Fibroblast of lung (primary cell): ENCODE measurements at places on chromosomes 6 and 20.

DNA sequence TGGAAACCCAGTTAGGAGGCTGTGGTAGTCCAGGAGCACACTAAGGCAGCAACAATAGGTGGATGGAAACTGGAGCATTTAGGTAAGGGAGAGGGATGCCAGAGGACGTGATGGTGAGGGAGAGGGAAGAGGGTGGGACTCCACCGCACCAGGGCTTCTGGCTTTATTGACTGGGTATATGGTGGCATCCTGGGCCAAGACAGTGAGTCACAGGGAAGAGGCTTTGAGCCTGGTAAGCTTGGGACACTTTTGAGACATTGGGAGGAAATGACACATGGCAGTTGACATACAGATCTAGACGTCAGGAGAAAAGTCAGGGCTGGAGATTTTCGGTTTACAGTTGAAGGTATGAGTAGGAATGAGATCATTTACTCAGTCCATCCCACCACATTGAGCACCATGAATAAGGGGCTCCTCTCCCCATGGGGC is 14.9 kb downstream of the NT5E start:
- DNase-seq, result peak; percentile 75
- H3K27me3 ChIP-seq, result no peaks in the 10 kb centered on the region
- H3K27ac ChIP-seq, result peak overlapping the region; percentile 99
- H3K4me3 ChIP-seq, result no peak overlapping the region

DNA sequence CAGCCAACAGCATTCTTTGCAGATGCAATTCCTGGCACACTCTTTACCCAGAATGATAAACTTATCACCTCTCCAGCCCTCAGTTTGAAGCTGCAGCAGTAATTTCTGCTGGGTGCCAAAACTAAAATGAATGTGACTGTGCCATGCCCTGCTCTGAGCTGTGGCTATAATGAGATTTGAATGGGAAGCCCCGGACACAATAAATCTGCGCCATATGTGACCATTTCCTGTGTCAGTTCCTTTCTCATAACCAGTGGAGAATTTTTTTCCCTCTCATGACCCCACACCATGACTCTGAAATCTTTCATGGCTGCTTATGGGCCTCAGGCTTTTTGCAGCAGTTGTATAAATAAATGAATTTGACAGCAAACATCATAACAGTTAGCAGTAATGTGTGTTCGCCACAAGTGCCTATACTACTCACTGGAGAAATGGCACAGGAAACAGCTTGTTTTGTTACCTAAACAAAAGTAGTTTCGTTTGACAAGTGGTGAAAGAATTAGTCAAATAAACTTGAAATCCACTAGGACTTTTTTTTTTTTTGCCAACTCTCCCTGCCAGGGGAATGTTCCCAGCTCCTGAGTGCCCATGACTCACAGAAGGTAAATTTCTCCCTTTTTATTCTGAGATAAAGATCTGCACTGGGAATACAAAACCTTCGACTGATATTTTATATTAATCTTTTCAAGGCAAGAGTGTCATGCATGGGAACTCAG is 408.4 kb downstream of the PKHD1 start:
- DNase-seq, result no peak
- no peak overlapping the region for H3K4me3 ChIP-seq
- H3K4me1 ChIP-seq, result no peaks in the 10 kb centered on the region

GRCh38 chr6:125300992-125301434 is 754 bp downstream of the HDDC2 start:
- H3K36me3 ChIP-seq, result peaks cover 8% of the 10 kb centered on the region
- peak overlapping the region; percentile 66 for H3K4me3 ChIP-seq
- peaks cover 6% of the 10 kb centered on the region for H3K4me1 ChIP-seq
- H3K27ac ChIP-seq, result peak overlapping the region; percentile 80
- no peaks in the 10 kb centered on the region for H3K27me3 ChIP-seq

DNA sequence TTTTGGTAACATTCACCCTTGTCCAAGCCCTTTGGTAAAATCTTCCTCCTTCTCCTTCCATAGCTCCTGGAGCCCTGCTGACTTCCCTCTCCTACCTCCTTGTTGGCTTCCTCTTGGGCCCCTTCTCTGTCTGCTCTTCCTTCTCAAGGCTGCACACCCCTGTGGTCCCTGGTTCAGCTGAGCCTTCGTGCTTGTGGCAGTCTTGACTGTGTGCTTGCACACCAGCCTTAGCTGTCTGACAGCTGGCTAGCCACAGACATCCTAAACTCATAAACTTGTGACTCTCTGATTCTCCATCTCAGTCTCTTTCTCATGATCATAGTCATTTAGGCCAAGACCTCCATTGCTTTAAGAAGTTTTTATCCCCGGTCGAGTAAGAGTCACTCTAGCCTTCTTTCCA is 37.1 kb downstream of the DHX35 start:
- no peak overlapping the region for H3K4me3 ChIP-seq
- H3K4me1 ChIP-seq, result no peaks in the 10 kb centered on the region
- DNase-seq, result no peak
- H3K27ac ChIP-seq, result no peak overlapping the region
- H3K36me3 ChIP-seq, result peaks cover 10% of the 10 kb centered on the region

GRCh38 chr6:157089258-157089657 is 234.1 kb downstream of the TMEM242 start:
- no peak overlapping the region for H3K4me3 ChIP-seq
- no peaks in the 10 kb centered on the region for H3K36me3 ChIP-seq
- peak overlapping the region; percentile 45 for H3K27ac ChIP-seq
- peak; percentile 52 for DNase-seq

DNA sequence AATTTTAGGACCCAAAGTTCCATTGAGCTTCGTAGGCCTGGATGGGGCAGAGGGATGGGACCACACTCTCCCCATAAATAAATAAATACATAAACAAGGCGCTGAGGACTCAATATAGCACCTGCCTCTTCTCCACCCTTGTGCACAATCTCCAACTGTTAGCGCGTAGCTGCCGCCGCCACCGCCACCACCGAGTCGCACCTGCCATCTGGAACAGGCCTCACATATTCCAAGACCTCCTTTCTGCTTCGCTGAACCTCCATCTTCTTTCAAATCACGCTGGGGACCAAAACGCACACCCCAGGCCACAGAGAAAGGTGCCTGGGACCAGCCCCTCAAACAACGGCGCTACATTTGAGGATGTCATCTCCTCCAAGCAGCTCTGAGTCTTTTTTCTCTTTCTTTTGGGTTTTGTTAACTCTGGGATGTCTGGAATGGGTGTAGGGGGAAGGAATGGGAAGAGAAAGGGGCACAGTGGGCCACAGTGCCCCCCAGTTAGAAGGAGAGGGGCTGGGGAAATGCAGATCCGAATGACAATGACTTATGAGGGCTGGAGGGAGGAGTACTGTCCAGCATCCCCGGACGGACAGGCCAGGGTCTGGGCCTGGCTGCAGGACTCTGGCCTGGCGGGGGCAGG is 49.7 kb downstream of the NOL4L start:
- DNase-seq, result no peak
- H3K27ac ChIP-seq, result no peak overlapping the region
- peaks cover 9% of the 10 kb centered on the region for H3K27me3 ChIP-seq
- no peak overlapping the region for H3K4me3 ChIP-seq
- no peaks in the 10 kb centered on the region for H3K36me3 ChIP-seq
- no peaks in the 10 kb centered on the region for H3K4me1 ChIP-seq
